ENCODE measurements at places on chromosomes 5 and 9. TPM values are rescaled to one million over a fixed set of nuclear protein-coding genes. Genes with fewer than 3 reads are reported as not detected.

HMMR gene
- total RNA-seq: 74.9 TPM

OTP gene
- total RNA-seq: 0.16 TPM

ANKRD34B gene
- total RNA-seq: not detected

PCDHGA9 gene
- 0.18 TPM for total RNA-seq

- DNase-seq: no peak
Observed at GRCh38 chr5:9347541-9348295, 198.2 kb downstream of the SEMA5A start.

GRCh38 chr5:33309068-33309467 lies 131.7 kb upstream of the TARS1 start:
- no peak for DNase-seq

GRCh38 chr5:132391247-132391646 lies 21.7 kb downstream of the SLC22A5 start:
- DNase-seq: no peak

- no peak for DNase-seq
Observed at GRCh38 chr5:60522292-60522905, 177.6 kb downstream of the DEPDC1B start.

DNA sequence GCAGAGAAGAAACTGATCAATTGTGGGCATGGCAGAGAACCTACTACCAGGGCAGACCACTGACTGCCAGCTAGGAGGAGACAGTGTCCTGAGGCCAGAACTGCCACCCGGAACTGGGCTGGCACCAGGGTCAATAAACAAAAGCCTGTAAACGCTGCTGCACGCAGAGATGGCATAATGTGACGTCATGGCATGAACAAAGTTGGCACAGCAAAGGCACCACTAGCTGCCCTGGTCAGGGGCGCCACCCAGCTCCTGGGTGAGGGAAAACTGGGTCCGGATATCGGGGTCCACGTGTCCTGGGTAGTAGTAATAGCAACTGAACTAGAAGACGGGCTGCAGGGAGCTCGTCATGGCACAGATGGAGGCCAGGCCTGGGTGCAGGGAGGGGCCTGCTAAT lies 32.1 kb downstream of the DYNC2I2 start:
- DNase-seq: no peak

DNA sequence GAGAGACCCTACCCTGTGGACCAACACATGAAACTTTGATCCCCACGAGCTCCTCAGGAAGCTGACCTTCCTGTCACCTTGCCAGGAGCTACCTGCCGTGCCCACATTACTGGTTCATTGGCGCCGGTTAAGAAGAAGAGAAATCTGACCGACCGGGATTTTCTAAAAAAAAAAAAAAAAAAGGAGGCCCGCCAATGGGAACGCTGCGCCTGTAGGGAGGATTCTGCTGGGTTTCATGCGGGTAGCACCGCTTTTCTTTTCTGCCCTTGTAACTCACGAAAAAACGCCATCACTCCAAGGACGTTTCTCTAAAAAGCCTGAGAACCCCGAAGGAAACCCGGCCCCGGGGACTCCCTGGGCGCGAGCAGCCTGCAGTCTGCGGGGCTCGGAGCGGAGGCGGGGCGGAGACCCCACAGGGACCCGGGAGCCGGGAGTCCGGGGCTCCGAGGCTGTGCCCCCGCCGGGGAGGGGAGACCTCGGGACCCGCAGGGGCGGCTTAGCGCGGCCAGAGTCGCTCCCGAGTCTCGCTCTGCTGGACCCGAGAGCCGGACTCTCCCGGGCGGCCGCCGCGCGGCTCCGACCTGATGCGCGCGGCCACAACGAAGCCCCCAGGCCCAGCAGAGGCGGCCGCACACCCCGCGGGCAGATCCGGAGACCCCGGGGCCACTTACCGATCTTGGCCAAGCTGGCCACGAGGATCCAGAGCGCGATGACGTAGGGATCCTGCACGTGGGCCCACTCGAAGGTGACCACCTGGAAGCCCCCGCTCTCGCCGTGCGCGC lies 617 bp downstream of the SLC9A3 start:
- DNase-seq: no peak

DNA sequence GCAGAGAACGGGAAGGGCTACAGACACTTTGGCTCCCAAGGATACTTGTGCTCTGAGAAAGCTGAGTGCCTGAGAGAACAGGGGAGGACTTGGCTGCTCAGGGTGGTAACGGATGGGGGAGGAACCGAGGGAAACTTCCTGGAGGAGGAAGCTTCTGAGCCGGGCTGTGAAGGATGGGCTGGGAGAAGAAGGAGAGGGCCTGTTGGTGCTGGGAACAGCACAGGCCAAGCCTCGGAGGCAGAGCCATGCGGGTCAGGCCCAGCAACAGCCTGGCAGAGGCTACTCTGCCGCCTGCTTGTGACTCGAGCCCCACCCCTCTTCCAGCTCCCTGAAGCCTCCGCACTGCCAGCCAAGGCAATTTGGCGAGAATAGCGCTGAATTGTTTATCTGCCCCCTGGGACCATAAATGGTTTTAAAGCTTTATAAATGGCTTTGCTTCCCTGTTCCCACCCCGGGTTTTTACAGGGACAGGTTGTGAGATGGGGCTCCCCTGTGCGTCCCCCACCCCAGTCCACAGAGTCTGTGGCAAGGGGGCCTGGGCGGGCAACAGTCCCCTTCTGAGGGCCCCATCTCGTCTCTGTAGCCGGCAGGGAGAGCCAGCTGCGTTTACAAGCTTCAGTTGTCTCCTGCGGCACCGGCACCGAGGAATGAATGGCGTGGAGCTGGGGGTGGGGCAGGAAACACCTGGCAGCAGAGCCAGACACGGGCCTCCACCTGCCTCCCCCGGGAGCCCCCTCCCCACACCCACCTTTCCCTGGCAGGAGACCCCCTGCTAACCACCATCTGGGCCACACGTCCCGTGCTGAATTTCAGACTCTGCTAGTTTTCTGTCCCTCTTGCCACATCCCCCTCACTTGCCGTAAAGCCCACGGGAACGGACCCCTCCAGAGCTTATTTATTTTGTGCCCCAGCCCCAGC lies 24.4 kb downstream of the FAM163B start:
- DNase-seq: no peak

DNA sequence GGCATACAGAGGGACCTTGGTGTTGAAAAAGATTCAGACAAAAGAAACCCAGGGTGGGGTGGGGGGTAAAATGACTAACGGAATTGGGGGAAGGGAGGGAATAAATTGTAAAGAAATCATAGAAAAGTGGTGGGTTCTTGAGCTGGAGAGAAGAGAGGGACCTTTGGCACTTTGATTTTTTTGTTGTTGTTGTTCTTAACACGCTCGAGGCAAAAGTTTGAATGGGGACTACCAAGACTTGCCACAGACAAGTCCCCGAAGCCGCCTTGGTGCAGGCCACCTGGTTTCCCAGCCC lies 616 bp downstream of the VCAN start:
- DNase-seq: no peak

DNA sequence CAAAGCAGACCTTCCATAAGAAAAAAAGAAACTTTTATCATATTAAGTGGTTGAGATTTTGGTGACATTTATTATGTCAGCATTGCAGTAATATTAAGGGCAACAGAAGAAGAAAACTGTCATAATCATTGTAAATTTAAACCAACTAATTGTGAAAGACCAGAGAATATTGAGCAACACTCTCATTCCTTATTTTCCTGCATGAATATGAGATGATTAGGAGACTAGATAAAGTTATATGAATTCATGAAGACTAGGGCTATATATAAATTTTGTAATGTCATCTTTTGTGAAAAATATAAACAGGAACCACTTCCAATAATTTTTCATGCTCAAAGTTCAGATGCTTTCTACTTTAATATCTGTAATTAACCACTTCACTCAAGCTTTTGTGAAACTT lies 974.5 kb upstream of the CDH10 start:
- DNase-seq: no peak

Measured in K562 (cell line).